Activated CD4-positive, alpha-beta T cell treated with anti-CD3 and anti-CD28 coated beads for 36 hours (primary cell): ENCODE measurements at places on chromosomes 2 and 18.

DNA sequence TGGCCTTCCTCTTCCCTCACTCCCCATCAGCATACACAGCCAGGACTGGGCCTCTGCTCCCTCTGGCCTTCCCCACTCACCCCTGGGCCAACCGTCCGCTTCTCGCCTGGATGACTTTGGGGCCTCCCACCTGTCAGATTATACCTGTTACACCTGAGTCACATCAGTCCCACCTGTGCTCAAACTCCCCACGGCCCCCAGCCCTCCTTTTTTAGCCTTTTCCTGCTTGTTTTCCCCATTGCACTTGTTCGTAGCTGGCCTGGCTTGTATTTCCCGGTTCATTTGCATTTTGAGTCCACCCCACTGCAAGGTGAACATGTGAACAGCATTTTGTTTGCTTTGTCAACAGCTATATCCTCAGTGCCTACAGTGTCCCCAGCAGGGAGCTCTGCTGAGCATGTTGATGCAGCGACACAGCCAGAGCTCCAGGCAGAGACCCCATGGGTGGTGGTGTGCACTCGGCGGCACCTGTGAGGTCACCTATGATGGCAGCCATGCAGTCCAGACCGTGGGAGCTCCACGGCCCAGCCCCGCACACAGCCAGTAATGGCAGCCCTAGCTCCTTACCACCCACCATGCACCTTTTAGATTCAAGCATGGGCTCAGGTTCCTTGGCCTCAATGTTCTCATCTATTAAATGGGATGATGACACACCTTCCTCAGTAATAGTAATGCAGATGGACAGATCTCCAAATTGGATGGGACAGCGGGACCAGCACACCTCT is 276.4 kb upstream of the HS6ST1 start:
- no peak overlapping the region for H3K4me3 ChIP-seq
- no peak overlapping the region for H3K27ac ChIP-seq
- no peaks in the 10 kb centered on the region for H3K27me3 ChIP-seq
- H3K36me3 ChIP-seq = no peaks in the 10 kb centered on the region

DNA sequence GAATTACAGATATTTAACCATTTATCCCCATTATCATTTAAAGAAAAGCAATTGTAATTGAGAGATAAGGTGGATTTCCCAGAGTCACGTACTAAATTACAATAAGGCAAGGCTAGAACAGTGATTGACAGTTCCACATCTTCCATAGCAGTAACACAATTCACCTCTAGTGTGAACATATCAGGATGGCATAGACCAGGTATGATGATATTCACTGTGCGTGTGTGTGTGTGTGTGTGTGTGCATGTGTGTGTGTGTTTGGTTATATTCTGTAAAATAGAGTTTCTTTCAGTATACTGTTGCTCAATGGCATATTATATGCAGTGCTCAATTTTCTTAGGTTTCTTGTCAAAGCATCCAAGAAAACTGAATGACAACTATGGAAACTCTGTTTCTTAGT is 1.7 kb downstream of the SCN2A start:
- H3K4me3 ChIP-seq = no peak overlapping the region
- no peaks in the 10 kb centered on the region for H3K27me3 ChIP-seq
- no peak overlapping the region for H3K27ac ChIP-seq
- no peaks in the 10 kb centered on the region for H3K36me3 ChIP-seq

GRCh38 chr2:231673348-231673770 is 35.0 kb upstream of the PTMA start:
- H3K27me3 ChIP-seq = no peaks in the 10 kb centered on the region

DNA sequence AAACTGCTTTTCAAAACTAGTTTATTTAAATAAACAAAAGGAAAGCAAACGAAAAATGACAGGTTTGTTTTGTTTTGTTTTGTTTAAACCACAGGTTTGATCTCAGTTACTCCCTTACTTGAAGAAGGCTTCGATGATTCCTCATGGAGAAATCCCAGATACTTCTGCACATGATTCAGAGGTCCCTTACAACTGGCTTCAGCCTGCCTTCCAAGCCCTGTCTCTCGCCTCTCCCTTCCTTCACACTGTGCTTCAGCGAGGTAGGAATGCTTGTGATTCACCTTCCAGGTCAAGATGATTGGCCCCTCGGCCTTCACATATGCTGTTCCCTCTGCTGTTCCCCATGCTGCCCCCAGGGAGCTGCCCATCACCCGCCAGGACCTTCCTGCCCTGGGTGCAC is 104.1 kb upstream of the ITGA6 start:
- DNase-seq = no peak
- no peak overlapping the region for H3K27ac ChIP-seq
- no peaks in the 10 kb centered on the region for H3K4me1 ChIP-seq
- H3K4me3 ChIP-seq = no peak overlapping the region

GRCh38 chr18:59015531-59016152 is 124.0 kb upstream of the SEC11C start:
- H3K4me1 ChIP-seq = no peaks in the 10 kb centered on the region
- no peak overlapping the region for H3K4me3 ChIP-seq
- H3K36me3 ChIP-seq = peaks cover 2% of the 10 kb centered on the region
- no peak overlapping the region for H3K27ac ChIP-seq

GRCh38 chr2:160450486-160450885 is 43.1 kb downstream of the RBMS1 start:
- no peaks in the 10 kb centered on the region for H3K27me3 ChIP-seq
- DNase-seq = no peak
- H3K27ac ChIP-seq = no peak overlapping the region

DNA sequence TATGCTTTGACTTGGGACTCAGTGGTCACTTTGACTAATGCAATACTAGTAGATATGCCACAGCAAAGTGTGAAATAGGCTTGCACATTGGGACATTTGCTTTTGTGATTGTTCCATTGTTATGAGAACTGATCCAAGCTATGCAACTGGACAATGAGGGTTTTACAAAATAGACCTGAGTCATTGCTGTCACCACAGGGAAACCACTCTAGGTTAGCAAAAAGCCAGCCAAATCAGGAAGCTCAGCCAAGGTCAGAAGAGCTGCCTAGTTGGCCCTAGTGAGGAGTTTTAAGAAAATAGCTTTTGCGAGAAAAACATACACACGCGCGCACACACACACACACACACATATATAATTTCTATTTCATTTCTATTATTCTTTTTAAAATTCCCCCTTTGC is 452.4 kb upstream of the CDH7 start:
- H3K27ac ChIP-seq = no peak overlapping the region
- H3K4me1 ChIP-seq = no peaks in the 10 kb centered on the region
- no peak overlapping the region for H3K4me3 ChIP-seq
- H3K36me3 ChIP-seq = no peaks in the 10 kb centered on the region

DNA sequence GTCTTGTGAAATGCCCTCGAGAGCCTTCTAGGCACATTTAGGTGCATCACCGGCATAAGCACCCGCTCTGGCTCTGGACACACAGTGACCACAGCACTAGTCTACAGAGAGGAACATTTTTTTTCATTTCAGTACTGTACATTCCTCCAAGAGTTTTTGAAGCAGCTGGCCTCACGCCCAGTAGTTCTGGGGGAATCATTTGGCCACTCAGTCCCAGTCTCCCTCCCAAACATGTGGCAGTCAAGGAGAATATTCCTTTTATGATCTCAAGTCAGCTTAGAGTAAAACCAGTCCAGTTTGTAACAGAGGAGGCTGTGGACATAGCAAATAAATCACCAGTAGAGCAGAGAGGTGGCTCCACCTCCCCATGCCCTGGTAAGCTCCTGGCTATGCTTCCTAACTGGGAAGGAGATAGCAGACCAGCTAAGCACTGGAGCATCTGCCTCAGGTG is 48.1 kb downstream of the KCNE4 start:
- no peak for DNase-seq
- no peak overlapping the region for H3K4me3 ChIP-seq
- no peak overlapping the region for H3K27ac ChIP-seq
- H3K27me3 ChIP-seq = peaks cover 5% of the 10 kb centered on the region
- H3K36me3 ChIP-seq = no peaks in the 10 kb centered on the region
- H3K4me1 ChIP-seq = no peaks in the 10 kb centered on the region

GRCh38 chr2:25187729-25188350 is 19.5 kb upstream of the POMC start:
- H3K27me3 ChIP-seq = peaks cover 4% of the 10 kb centered on the region
- H3K36me3 ChIP-seq = no peaks in the 10 kb centered on the region
- no peaks in the 10 kb centered on the region for H3K4me1 ChIP-seq
- no peak overlapping the region for H3K27ac ChIP-seq
- DNase-seq = no peak
- H3K4me3 ChIP-seq = no peak overlapping the region

- peaks cover 12% of the 10 kb centered on the region for H3K36me3 ChIP-seq
- peak within 1 kb of the TSS; percentile 89 for H3K27ac ChIP-seq
- peak within 1 kb of the TSS; percentile 81 for H3K4me3 ChIP-seq
- peak; percentile 100 for DNase-seq
- H3K4me1 ChIP-seq = peaks cover 35% of the 10 kb centered on the region
- no peaks in the 10 kb centered on the region for H3K27me3 ChIP-seq
Observed at GRCh38 chr2:69914950-69915945, at the start of gene MXD1. Gene MXD1, plus strand, starts transcription at chr2:69915109. Its CDS starts 222 bp downstream, at chr2:69915331.

DNA sequence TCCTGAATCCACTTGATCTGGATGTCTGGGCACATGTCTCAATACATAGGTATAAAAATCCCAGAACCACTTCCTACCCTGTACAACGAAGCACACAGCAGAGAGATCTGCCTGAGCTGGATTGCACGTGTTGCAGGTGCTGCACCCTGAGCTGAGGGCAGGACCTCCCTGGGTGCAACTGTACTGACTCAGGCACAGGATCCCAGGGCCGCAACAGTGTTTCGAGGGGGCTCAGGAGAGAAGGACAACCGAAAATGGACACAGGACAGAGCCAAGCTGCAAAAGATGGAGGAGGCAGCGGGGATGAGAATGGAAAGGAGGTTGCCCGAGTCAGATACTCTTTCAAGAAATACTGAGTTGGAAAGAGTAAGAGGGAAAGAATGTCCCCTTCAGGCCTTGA is 354.1 kb downstream of the EIPR1 start:
- H3K4me3 ChIP-seq = no peak overlapping the region
- no peak for DNase-seq
- H3K27me3 ChIP-seq = peaks cover 16% of the 10 kb centered on the region
- no peaks in the 10 kb centered on the region for H3K4me1 ChIP-seq

GRCh38 chr18:3114451-3114850 is 101.5 kb upstream of the LPIN2 start:
- H3K27me3 ChIP-seq = no peaks in the 10 kb centered on the region
- no peak overlapping the region for H3K4me3 ChIP-seq
- no peaks in the 10 kb centered on the region for H3K36me3 ChIP-seq

DNA sequence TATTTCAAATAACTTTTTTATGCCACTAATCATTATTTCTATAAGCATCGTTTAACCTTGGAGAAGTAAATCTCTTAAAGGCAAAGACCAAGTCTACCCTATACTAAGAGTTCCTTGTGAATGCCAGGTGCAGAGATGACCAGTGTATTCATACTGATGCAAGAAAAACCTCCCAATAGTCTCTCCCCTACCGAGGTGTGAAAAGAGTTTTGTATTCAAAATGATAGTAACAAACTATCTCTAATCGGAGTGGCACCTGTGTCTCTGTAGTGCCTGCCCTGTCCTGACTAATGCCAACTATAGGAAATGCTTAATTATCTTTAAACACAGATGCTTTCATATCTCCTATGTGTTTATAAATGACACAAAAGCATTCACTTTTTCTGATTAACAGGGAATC is 798.5 kb downstream of the TRIB2 start:
- H3K27ac ChIP-seq = no peak overlapping the region
- DNase-seq = no peak
- H3K27me3 ChIP-seq = no peaks in the 10 kb centered on the region
- H3K4me1 ChIP-seq = no peaks in the 10 kb centered on the region
- H3K4me3 ChIP-seq = no peak overlapping the region
- no peaks in the 10 kb centered on the region for H3K36me3 ChIP-seq

DNA sequence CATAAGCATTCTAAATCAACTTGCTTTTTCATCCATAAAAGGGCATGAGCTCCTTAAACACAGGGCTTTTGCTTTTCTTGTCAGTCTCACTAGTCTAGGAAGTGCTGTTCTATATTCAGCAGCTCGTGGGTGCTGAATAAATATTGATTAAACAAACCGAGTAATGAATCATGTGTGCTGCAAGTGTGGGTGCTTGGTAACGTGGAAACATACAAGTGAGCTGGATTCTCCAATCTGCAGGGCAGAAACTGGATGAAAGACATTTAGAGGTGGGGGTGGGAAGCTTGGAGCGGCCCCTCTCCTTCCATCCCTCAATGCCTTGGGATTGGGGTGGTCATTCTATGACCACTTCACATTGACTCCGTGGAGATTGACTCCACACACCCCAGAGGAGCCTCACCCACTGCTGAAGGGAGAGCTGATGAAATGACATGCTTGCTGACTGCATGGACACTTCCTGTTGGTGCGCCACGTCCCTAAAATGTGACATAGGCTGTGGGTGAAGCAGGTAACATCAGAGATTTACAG is 114.6 kb downstream of the DOCK10 start:
- peaks cover 90% of the 10 kb centered on the region for H3K36me3 ChIP-seq
- peaks cover 99% of the 10 kb centered on the region for H3K4me1 ChIP-seq
- H3K27me3 ChIP-seq = no peaks in the 10 kb centered on the region
- DNase-seq = peak; percentile 84
- H3K27ac ChIP-seq = peak overlapping the region; percentile 98
- peak overlapping the region; percentile 60 for H3K4me3 ChIP-seq

DNA sequence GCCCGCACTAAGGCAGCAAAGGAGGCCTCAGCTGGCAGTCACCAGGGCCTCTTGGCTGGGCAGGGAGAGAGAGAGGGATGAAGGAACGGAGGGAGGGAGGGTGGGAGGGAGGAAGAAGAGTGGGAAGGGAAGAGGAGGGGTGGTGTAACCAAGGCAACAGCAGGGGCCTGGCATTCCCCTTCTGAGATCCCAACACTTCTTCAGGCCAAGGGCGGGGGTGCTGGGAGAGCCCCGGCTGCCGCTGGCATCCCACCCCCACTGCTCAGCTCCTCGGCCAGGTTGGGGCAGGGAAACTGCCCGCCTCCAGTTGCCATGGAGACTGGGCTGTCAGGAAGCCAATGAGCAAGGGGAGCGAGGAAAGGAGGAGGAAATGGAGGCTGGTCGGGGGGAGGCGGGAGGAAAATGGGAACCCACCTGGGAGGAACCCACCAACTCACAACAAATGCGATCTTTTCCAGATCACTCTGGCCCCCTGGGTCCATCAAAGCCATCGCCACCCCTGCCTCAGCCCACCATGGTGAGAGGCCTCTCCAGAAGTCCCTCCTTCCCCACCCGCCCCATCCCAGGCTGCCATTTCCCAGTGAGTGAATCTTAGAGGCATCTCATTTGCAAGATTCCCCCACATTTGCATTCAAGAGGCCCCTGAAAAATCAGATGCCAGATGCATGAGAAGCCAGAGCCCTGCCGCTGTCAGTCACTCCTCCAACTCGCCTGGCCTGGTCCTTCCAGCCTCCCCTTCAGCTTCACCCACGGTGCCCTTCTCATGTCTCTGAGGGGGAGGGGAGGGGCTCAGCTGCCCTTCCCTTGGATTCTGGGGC is 12.4 kb downstream of the SH2D6 start:
- H3K4me1 ChIP-seq = peaks cover 5% of the 10 kb centered on the region
- no peak overlapping the region for H3K4me3 ChIP-seq
- no peaks in the 10 kb centered on the region for H3K36me3 ChIP-seq
- no peak overlapping the region for H3K27ac ChIP-seq
